ENCODE measurements at places on chromosomes 12 and 14.

GRCh38 chr12:69330475-69331473 lies 17.4 kb upstream of the LYZ start:
- peak; percentile 41 for DNase-seq

DNA sequence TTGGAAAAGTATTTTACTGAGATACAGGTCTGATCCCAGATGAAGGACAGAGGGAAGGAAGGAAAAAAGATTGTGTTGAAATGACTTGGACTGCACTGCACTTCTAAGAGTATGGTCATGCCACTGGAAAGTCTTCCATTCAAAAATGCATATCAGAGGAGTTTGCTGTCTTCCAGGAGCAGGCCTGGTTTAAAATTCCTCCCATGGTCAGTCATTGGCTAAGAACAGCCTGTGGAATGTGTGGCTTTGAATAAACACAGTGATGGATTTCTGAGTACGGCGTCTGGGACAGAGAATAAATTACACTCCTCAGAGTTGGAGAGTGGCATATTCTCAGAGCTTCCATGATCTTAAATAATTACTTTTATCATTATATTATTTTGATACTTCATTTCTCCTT lies 245.8 kb upstream of the PDZRN4 start:
- DNase-seq, result peak; percentile 2

- no peak for DNase-seq
These were observed 21.7 kb downstream of the DLK1 start for GRCh38 chr14:100748403-100748802.

GRCh38 chr12:132218915-132219314 lies 74.7 kb downstream of the NOC4L start:
- no peak for DNase-seq

DNA sequence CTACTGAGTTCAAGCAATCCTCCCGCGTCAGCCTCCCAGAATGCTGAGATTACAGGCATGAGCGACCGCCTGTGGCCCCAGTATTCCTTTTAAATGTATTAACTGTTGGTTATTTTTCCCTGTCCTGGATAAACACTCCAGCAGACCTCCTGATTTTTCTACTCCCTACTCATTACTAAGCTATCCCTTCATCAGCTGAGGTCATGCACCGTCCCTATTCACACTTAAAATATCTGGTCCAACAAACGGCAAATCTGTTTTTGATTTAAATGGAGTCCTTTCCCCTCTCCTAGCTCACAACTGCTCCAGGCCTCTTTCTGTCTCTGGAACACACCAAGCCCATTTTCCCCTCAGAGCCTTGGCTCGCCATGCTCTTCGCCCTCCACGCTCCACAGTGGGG lies 1003.3 kb upstream of the TMEM132C start:
- DNase-seq, result peak; percentile 54

DNA sequence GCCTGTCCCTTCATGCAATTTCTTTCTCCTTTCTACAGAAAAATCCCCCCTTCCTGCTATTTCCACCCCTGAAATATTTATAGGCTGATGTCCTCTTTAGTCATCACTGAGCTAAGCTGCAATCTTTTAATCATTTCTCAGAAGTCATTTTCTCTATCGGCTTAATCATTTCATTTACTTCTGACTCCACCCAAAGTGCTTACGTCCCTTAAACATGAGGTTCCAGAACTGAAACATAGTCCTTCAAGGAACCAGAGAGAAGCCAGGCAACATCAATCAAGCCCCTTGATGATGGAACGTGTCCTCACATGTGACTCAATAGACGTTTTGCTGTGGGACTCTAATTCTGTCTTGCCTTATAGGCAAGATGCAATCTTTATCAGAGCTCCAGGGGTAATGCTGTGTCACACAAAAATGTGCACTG lies 148.7 kb upstream of the KRR1 start:
- peak; percentile 90 for DNase-seq

GRCh38 chr14:67653651-67654280 lies 20.7 kb downstream of the VTI1B start:
- no peak for DNase-seq

DNA sequence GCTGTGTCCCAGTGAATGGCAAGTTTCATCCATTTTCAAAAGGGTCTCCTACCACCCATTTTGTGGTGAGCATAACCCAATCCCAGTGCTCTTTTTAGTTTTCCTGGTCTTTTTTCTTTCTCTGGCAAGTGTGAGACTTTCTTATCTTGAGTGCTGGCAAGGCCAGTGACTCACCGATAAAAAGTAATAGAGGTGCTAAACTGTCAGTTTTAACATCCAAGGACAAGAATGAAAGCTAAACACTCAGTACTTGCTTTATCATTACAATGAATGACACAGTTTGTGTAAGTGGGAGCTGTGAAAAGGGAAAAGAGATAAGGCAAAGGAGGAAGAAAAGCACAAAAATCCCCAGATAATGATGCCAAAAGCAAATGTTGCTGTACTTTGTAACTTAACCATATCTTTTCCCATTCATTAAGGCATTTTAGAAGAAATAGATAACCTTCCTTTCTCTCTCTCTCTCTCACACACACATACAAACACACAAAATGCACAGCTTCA lies 4.9 kb upstream of the LRIG3 start:
- peak; percentile 12 for DNase-seq

- DNase-seq, result no peak
These were observed 8.6 kb upstream of the SLC41A2 start for GRCh38 chr12:104966677-104967076.

DNA sequence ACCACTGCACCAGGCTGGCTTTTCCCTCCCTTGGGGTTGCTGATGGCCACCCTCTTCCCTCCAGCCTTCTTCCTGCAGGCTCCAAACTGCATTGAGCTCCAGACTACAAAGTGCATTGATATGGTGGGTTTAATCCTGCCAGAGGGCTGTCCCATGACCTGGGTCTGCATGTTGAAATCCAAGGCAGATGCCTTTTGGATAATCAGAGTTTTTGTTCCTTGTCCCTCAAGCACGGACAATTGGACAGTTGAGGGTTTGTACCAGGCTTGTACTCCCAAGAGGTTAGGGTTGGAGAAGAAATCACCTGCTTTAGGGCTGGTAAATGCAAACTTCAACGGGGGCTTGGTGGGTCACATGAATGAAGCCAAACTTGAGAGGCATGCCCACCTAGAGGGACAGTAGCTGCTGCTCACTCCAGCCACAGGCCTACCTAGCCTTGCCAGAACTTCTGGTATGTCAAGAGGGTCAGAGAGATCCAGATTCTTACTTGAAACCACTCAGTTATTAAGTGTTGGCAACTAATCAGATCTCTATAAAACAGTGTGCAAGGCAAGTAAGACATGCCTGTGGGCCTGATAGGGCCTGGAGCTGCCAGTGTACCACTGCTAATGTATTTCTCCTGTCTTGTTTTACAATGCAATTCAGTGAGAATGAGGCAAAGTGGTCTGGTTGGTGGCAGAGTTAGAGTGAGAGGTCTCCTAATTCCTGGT lies 21.7 kb upstream of the KRT83 start:
- no peak for DNase-seq

DNA sequence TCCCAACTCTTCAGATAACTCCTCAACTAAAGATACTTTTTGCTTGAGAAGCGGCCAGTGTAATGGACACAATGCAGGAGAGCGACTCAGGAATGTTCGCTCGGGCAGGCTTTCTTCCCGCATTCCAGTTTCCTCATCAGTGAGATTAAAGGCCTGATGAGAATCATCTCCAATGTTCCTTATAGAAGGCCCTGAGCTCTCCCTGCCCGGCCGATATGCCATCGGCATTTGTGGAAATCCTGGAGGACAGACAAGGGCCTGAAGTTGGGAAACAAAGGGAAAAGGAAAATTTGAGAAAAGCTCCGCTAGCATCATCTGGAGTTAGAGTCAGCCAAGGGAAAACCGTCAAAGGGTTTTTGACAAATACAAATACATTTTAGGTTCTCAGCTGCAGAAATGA lies 38.0 kb upstream of the FOXN3 start:
- DNase-seq, result no peak

DNA sequence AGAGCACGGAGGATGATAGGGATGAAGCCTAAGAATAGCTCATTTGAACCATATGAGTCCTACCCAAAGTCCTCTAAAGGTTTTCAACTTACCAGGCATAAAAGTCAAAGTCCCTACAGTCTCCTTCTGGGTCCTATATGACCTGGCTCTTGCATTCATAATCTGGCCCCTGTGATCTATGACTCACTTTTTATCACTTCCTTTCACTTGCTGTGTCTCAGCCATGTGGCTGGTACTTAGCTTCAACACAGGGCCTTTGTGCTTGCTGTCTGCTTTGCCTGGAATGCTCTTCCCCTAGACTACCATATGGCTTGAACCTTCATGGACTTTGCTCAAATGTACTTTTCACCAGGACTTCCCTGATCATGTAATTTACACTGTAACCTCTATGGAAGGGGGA lies 137.6 kb upstream of the TMTC1 start:
- peak; percentile 72 for DNase-seq

- no peak for DNase-seq
These were observed 65.2 kb downstream of the ZC3H14 start for GRCh38 chr14:88628033-88628432.

DNA sequence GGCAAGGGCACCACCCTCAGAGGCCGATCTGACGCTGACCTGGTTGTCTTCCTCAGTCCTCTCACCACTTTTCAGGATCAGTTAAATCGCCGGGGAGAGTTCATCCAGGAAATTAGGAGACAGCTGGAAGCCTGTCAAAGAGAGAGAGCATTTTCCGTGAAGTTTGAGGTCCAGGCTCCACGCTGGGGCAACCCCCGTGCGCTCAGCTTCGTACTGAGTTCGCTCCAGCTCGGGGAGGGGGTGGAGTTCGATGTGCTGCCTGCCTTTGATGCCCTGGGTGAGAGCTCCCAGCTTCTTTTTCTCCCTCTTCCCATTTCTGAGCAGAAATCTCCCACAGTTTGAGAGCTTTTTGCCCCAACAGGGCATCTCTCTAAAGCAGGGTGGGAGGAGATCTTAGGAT lies 1.8 kb downstream of the OAS1 start:
- no peak for DNase-seq

DNA sequence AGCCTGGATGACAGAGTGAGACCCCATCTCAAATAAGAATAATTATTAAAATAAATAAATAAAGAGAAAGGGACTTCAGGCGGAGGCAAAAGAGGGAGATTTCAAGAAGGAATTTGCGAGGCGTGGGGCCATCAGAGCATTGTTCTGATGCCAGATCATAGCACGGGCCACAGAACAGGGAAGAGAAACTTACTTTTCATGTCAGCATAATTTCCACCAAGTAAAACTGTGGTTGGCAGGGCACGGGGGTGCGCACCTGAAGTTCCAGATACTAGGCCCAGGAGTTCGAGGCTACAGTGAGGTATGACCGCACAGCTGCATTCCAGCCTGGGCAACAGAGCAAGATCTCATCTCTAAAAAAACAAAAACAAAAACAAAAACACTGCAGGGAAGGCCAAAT lies 11.0 kb upstream of the PLBD1 start:
- no peak for DNase-seq

- peak; percentile 22 for DNase-seq
These were observed 161.1 kb upstream of the FOXN3 start for GRCh38 chr14:89578156-89578555.

DNA sequence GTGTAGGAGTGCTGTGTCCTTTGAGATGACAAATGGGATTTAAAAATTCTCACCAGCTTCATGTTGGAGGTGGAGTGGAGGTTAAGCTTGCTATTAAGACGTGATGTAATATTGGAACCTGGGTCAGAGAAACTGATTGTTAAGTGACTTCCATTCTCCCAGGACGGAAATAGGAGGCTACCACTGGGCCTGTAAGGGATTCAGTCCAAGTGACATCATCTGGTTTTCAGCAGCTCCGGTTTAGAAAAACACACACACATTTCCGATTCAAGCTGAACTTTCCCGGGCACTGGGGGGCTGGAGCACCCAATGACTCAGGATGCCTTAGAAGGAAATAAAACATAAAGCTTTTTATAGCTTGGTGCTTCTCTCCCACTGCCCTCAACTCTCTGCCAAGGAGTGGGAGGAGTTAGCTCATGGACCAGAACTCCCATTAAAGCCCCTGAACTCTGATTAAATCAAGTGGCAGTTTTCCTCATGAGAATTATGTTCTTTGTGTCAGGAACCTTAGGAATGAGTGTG lies 12.4 kb downstream of the CALM1 start:
- peak; percentile 95 for DNase-seq

- no peak for DNase-seq
These were observed 8.3 kb upstream of the ZNF641 start for GRCh38 chr12:48358937-48359513.

- DNase-seq, result no peak
These were observed 1331.9 kb downstream of the AACS start for GRCh38 chr12:126397071-126397581.

GRCh38 chr12:84911271-84912197 lies 1.1 kb downstream of the SLC6A15 start:
- peak; percentile 93 for DNase-seq

DNA sequence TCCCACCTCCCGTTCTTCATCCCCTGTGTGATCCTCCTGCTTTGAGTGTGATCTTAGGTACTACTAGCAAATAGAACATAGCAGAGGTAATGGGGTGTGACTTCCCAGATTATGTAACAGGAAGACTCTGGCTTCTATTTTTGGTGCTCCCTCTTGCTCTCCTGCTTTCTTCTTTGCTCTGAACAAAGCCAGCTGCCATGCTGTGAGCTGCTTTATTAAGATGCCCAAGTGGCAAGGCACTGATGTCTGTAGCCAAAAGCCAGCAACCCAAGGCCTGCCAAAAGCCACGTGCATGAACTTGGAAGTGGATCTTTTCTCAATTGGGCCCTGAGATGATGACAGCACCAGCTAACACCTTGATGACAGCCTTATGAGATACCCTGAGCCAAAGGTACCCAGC lies 5.8 kb upstream of the MFAP5 start:
- no peak for DNase-seq

DNA sequence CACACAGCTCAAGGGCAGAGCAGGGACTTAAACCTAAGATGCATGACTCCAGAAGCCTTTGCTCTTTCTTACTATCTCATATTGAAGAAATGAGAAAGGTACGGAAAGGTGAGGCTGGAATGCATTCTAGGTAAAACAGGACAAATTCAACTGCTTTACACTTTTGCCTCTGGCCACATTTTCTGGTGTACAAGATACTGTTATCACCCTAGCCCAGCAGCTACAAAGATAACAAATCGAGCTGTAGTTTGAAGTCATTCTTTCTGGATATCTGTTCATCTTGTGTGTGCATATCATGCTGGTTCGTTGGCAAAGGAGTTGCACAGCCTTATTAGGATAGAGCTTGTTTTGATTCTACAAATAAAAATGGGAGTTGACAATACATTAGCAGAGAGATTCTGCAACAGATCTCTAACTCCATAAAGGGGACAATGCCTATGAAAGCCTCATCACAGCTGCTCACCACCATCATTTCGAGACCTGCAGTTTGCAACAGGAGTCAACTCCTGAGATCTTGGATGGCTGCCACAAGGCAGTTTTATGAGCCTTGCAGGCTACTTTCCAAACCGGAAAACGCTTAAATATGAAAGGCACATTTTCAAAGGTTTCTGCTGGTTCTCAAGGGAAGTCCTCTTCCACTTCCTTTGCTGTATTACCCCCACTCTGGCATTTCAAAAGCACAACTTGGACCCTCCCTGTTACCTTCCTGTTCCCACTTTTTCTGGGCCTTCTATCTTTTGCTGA lies 64.9 kb downstream of the STXBP6 start:
- peak; percentile 40 for DNase-seq

GRCh38 chr12:126389220-126389841 lies 1324.1 kb downstream of the AACS start:
- DNase-seq, result peak; percentile 83

- DNase-seq, result peak; percentile 50
These were observed 2.3 kb upstream of the GPR162 start for GRCh38 chr12:6819106-6820030.

Measured in foreskin fibroblast (primary cell).